ENCODE measurements at places on chromosomes 1 and 21.

DNA sequence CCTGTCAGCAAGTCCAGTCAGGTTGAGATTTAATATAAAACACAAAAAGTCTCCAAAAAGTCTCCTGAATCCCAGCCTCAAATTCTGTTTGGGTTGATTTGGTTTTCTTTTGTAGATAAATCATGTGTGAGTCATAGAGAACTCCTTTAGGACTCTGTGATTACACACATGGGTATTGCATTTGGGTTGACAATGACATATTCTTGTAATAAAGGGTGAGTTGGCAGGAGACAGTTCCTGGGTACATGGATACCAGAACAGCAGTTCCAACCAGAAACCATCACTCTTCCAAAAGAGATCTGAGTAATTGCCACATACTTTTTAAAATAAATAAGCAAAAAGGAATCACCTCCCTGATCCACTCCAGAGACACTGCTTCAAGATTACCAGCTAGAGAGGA is 8.9 kb downstream of the CR2 start:
- DNase-seq: peak; percentile 9

GRCh38 chr1:7620196-7620595 is 150.9 kb upstream of the VAMP3 start:
- no peak for DNase-seq

DNA sequence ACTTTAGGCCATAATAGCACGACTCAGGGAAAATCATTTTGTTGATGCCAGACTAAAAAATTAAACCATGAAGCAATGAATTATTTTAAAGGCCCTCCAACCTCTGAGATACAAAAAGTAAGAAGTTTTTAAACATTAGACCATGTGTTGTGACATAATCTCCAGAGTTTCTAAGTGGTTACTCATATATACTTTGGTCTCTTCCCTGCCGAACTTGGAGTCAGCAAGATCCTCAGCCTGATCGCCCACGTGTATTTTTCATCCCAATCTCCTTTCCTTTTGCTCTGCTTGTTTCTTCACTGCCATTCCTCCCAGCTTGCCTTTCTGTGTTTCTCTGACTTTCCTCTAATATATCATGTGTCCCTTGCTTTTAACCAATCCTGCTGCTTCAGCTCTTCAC is 3.8 kb downstream of the ARV1 start:
- peak; percentile 73 for DNase-seq

GRCh38 chr1:1899266-1899966 is 8.5 kb upstream of the GNB1 start:
- DNase-seq: no peak

DNA sequence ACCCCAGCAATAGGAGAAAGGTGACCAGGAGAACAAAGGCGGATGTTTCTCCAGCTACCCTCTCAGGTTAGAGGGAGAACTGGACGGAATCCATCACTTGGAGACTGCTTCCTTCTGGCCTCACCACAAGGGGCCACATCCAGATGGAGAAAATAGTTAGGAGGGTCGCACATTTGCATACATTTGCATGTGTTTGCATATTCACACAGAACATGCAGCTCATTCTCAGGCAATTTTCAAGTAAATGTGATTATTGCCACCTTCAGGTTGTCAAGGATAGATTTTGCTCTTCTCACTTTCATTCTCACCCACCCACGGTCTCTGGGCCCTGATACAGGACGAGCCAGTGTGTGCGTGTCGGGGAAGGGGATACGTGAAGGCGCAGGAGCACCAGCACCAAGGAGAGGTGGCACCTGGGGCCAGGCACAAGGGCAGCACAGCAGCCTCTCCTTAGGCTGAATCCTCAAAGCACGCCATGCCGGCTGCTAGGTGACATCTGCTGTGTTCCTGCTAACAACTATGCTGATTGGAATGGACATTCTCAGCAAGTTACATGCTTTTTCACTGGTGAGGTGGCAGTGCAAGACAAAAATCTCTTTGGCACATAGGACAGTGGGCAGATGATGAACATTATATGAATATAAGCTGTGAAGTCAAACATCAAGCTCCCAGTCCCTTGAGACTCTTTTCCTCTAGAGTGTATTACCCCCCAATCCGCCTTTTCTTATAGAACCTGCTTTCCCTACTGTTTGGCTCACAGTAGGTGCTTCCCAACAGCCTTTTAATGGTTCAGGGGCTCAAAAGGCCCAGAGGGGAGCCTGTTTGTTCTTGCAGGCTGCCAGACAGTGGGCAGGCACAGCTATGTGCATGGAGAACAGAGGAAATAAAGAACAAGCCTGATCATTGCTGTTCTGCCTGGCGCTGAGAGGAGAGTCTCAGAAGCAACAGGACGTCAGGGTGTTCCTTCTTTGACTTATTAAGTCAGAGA is 14.3 kb downstream of the ACKR1 start:
- no peak for DNase-seq

DNA sequence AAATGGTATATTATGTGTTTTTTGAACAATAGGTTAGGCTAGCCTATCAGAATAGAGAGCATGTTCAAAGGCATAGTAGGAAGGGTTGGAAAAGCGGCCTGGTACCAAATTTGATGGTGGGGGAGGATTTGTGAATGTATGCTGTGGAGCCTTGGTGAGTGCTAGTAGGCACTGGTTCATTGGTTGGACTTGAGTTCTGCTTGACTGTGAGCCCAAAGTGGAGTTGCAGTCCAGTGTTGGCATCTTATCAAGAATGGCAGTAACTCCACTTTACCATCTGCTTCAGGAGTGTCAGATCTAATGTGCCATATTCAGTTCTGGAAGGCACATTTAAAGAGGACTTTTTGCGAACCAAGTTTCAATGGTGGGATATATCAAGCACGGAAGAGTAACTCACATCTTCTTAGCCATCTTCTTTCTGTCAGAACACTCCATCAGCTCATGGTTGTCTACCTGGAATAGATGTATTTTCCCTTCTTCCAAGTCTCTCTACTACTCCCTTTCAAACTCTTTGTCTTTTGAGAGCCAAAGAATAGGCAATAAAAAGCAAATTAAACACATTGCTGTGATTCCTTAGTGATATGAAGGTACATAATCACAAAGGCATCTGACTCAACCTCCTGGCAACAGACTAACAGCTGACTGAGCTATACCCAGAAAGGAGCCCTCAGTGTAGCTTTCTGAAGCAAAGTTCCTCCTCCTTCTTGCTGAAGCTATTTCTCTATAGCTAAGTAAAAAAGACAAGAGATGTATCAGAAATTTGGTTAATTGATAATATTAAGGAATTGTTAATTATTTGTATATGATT is 21.7 kb downstream of the LRRC8B start:
- peak; percentile 54 for DNase-seq

DNA sequence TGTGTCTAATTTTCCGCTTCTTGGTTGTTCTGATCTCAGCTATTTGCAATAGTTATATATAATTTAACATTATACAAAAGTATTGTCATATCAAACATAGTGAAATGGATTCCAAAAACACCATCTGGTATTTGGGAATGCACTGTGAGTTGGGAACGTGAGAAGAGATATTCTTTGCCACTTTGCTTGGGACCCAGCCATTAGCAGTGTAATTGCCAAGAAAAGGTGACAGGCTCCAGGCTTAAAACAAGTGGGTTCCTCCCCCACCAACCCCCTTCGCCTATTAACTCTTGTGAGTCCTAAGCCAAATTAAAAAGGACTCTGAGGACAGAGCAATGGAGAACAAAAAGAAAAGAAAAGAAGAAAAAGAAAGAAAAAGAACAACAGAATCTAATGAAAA is 186.7 kb upstream of the NFIA start:
- no peak for DNase-seq

GRCh38 chr1:1212780-1213344 is 1.1 kb downstream of the TNFRSF4 start:
- DNase-seq: no peak

DNA sequence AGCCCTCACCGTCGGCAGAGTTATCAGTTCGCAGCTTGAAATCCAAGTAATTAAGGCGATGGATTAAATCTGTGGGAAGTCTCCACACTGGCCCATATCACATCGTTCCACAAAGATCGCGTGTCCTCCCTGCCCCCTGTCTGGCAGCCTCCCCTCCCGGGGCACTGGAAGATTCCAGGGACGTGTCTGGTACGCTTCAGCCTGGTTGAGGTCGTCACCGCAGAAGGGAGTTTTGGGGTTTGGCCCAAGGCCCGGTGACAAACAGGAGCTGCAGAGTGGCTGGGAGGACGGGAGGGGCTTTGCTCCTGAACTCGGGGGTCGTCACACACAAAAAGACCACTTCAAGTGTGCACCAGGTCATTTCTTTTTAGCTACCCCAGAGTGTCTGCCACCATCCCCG is 51.1 kb downstream of the PRDM16 start:
- DNase-seq: no peak

DNA sequence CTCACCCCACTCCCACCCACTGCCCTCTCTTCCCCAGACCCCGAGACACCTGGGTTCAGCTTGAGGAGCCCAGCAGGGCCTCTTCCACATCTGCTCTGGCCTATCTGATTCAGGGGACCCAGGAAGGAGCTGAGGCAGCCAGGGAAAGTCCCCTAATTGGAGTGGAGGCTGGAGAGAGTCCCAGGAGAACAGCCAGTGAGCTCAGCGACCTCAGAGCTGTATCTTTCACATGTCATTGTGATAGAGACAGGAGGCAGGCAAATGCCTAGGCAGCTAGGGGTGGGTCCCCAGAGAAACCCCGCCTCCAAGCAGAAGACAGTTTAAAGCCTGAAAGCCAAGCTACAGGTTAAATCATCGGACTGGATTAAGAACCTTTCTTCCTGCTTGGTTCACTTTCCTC is 122.7 kb downstream of the MATN1 start:
- DNase-seq: no peak

- DNase-seq: peak; percentile 66
These were observed 56.4 kb downstream of the ETS2 start for GRCh38 chr21:38861989-38862683.

GRCh38 chr1:159239551-159240220 is 35.0 kb downstream of the ACKR1 start:
- no peak for DNase-seq

DNA sequence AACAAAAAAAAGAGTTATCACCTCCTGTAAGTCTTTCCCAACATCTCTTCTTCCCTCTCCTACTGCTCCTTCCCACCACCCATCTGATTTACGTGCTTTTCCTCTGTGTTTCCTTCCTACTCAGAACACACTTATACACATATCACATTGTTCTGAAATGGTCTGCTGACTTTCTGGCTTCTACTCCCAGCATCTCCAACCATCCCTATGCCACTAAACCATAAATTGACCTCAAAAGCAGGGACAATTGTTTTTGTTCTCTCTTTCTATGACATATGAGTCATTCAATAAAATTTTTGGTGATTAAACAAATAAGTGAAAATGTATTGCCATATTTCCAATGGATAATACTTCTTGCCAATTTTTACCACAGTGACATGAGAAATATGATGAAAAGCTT is 8.2 kb downstream of the GOLPH3L start:
- DNase-seq: no peak

DNA sequence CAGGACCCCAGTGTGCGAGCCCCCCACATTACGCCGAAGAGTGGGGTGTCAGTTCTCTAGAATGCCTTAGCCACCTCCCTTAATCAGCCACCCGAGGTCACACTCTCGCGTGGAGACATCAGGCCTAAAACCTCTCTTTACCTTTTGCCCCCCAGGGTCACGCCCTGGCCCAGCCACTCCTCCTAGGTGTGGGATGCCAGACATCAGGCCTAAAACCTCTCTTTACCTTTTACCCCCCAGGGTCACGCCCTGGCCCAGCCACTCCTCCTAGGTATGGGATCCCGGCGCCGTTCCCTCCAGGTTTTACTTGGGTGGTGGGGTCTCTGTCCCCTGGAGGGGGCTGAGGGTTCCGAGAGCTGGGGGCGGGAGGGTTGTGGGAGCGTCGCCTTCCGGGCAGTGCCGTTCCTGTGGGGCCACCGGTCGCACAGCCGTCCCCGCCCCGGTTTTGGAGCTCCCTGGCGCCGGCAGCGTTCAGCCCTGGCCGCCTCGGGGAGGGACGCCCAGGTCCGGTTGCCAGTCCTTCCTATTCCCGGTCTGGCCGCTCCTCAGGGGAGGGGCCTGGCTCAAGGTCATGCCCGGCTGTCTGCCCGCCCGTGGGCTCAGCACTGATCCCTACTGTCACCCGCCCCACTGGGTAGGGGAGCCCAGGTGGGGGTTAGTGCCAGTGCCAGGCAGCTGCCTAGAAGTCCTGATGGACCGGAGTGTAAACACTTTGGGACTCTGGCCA is 882 bp downstream of the VPS13D start:
- DNase-seq: peak; percentile 36

DNA sequence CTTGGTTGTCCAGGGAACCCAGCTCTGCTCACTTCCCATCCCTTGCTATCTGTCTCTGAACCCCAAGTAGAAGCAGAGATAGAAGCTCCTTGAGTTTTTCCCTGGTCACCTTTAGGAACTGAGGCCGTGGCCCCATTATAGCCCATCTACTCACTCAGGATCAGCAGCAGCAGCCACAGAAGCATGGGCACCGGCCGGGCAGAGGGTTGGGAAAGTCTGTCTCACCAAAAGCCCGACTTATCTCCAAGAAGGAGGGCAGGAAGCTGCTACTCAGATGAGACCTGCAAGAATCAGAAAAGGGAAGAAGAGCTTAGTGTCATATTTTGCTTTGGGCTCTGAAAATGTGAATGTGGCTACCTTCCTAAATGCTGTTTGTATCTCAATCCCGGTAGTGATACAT is 264 bp downstream of the FCRL3 start:
- DNase-seq: no peak

- peak; percentile 68 for DNase-seq
These were observed 181.0 kb downstream of the DHRS3 start for GRCh38 chr1:12436817-12437599.

GRCh38 chr1:15736892-15737261 is 819 bp downstream of the SLC25A34 start:
- no peak for DNase-seq

GRCh38 chr1:230102046-230102445 is 35.0 kb downstream of the GALNT2 start:
- no peak for DNase-seq

DNA sequence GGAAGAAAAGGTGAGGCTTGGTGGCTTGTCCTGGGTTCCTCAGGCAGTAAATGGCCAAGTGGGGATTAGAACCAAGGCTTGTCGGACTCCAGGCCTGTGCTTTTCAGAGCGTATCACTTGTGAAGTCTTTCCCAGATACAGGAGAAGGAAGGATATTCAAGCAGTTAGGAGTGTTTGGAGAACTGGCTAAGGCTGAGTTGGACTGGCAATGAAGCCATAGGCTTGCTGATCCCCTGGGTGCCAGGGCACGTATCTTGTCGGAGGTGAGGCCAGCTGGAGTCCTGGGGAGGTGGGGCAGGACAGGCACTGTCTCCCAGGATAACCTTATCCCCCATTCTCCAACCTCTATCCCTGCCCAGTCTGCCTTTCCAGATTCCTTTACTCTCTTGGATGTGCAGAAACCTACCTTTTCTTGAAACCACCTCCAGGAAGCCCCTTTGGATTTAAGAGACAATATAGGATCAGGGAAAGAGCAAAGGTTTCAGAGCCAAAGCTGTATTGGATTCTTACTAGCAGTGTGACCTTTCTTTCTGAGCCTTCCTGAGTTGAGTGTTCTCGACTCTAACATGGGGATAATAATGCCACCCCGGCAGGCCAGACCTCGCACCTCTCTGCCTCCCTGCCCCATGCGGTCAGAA is 18.2 kb downstream of the WNT4 start:
- DNase-seq: no peak

GRCh38 chr1:164704954-164705353 is 146.0 kb downstream of the PBX1 start:
- DNase-seq: no peak

GRCh38 chr1:40880813-40881549 is 18.8 kb upstream of the CITED4 start:
- no peak for DNase-seq

- no peak for DNase-seq
These were observed 54.9 kb downstream of the AK5 start for GRCh38 chr1:77336729-77337128.
